ENCODE measurements at places on chromosomes 4 and X.

GRCh38 chr4:102439236-102439614, 61.9 kb upstream of the NFKB1 start:
- peak; percentile 77 for DNase-seq

- peak; percentile 29 for DNase-seq
Observed at GRCh38 chr4:188960411-188961093, 821.3 kb downstream of the TRIML1 start.

DNA sequence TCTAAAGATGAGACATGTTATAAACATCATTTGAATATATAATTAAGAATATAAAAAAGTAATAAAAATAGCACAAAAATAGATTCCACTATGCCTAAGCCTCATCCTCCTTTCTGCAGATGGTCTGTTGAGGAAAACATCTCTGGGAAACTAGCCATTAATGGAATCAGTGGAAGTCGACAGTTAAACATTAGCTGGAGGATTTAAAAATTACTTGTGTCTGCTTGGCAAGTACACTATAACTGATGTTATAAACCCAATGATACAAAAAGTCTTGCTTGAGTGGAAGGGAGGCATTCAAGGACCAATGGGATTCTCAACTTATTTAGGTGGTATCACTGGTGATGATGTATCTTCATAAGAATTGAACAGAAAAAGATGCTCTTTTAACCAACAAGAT, 1598.3 kb downstream of the PCDH18 start:
- DNase-seq = no peak

- DNase-seq = no peak
Observed at GRCh38 chrX:49308604-49309269, 5.3 kb downstream of the GAGE10 start.

- no peak for DNase-seq
Observed at GRCh38 chr4:185339941-185340340, 55.8 kb downstream of the LRP2BP start.

GRCh38 chr4:132866616-132867015, 282.5 kb upstream of the PCDH10 start:
- DNase-seq = no peak

- no peak for DNase-seq
Observed at GRCh38 chrX:136397001-136397400, 90.7 kb upstream of the BRS3 start.

GRCh38 chr4:26289401-26289800, 31.4 kb upstream of the RBPJ start:
- no peak for DNase-seq

DNA sequence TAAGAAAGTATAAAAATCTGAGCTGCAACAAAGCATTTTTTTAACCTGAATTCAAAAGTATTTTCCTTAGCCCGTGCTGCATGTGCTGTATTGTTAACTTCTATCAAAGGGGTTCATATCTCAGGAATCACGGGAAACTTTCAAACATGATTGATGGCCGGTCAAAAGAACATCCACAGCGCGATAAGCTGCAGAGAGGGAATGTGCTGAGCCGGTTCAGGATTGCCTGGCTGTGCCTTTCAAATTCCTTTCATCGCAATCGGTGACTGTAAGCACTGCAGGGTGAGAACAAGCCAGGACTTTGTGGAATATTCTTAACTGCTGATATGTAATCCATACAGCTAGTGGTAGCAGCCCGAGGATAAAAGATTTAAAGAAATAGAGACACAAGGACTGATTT, 210.9 kb upstream of the NOCT start:
- DNase-seq = no peak

DNA sequence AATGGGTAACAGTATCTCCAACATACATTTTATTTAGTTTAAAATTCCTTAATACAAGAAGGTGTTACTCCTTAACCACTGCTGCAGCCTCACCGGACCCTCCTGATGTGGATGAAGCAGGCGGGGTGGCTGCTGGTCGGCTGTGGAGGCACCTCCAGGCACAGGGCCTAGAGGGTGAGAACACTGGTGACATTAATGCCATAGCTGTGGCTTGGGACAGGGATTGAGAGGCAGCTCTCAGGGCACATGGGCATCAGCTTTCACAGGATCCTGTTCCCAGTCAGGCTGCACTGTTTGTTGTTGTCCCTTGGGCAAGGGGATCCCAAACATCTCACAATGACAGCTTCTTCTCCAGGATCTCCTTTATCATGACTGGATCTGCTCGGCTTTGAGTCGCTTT, 90.0 kb downstream of the GATB start:
- DNase-seq = no peak

DNA sequence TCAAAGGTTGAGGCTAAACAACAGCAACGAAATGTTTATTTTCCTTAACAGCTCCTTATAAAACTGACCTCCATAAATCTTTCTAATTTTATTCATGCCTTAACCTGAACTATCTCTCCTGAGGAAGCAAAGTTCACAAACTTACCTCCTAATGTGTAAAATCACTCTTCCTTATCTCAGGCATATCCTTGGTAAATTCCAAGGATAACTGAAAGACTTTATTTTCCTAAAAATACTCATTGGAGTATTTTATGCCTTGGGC, 197.4 kb downstream of the NWD2 start:
- no peak for DNase-seq

DNA sequence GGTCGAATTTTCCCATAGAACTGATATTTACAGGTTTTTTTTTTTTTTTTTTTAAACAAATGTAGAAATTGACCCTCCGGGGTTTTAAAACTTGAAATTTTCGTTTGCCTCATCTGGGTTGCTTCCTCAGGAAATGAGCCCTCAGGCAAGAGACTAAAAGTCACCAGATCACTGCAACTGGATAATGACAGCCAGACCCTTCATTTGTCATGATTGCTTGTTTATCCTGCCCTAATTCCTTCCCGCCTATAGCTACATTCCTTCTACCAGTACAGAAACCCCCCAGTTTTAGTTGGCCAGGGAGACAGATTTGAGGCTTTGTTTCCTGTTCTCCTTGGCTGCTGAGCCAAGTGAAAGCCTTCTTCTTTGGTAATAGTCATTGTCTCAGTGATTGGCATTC, 44.0 kb upstream of the IGFBP7 start:
- DNase-seq = no peak

- DNase-seq = no peak
Observed at GRCh38 chr4:3358656-3359055, 65.8 kb downstream of the RGS12 start.

DNA sequence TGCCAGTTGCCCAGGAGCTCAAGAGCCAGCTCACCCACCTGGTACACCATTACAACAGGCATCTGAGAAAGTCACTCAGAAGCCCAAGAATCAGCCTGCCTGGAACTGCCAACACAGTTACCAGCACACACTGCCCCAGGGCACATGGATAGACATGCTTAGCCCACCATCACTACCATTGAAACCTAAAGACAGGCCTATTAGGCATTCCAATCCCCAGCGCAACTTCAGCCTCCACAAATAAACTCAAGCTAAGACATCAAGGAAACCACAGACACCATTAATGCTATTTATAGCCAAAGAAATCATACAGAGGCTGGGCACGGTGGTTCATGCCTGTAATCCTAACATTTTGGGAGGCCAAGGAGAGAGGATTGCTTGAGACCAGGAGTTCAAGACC, 42.3 kb downstream of the ATRX start:
- DNase-seq = no peak

DNA sequence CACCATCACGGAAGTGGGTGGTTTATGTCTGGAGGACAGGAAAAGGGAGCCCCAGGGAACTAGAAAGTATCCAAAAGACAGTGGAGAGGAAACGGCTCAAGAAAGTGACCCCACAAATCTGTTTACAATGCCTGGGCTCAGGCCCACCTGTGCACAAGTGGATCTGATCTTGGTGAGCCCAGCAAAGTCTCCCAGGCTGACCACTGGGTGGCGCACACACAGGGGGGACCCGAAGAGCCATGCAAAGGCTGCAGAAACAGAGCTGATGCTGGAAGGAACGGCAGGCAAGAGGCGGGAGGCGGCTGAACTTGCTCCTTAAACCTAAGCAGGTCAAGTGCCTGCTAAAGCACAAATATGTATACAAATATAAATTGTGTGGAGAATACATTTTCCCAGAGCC, 9.6 kb downstream of the HAUS7 start:
- no peak for DNase-seq

DNA sequence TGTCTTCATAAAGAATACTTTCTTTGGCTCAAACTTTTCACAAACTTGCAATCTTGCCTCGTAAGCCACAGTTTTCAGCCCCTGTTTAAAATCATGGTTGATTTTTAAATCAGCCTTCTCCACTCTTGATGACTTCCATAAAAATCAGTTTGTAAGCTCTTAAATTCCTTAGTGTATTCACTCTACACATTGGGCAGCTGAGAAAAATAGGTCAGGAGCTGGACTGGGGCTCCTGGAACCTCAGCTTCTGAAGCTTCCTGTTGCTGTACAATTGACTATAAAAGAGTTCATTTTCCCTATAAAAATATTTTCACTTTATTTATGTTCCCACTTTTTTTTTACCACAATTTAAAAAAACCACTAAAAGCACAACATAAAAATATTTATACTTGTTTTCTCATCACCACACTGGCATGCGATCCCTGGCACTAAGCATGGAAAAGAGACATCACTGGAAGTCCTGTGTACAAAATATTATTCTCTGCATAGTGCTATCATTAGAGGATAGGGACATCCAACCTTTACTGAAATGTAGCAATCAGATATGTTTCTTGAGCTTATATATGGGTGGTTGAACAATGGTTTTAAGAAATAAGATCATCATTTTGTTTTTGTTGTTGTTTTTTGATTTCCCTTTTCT, 345.7 kb downstream of the FBXO8 start:
- DNase-seq = no peak

GRCh38 chr4:133972586-133972985, 229.0 kb downstream of the PABPC4L start:
- no peak for DNase-seq

DNA sequence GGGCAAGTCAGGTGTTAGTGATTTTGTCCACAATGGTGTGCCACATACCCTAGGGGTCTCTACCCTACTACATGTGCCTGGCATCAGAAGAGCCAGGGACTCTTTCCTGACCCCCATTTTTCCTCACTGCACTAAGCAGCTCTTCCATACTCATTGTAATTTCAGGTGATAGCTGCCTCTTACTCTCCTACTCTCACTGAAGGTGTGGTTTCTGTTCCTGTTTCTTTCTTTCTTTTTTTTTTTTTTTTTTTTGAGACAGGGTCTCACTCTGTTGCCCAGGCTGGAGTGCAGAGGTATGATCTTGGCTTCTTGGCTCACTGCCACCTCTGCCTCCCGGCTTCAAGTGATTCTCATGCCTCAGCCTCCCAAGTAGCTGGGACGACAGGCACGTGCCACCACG, 164.9 kb upstream of the USP9X start:
- DNase-seq = no peak

- DNase-seq = no peak
Observed at GRCh38 chr4:91448668-91449330, 855.0 kb upstream of the GRID2 start.

DNA sequence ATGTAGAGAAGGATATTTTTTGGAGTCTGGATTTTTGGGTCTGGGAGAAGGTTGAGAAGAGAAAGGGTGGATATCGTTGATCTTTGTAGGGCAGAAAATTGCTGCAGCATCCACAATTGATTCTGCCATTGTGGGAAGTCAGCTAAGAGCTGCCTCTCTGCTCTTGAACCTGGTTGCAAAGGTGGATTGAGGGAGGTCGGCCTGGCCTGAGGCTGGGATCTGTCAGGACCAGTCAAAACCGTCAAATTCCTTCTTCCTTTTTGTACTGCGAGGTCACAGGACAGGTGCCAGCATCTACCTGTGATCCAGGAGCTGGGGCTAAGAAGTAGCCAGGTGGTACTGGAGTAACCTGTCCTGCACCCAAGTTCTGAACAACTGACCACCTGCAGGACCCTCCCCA, 93.7 kb downstream of the SHOX start:
- DNase-seq = no peak

DNA sequence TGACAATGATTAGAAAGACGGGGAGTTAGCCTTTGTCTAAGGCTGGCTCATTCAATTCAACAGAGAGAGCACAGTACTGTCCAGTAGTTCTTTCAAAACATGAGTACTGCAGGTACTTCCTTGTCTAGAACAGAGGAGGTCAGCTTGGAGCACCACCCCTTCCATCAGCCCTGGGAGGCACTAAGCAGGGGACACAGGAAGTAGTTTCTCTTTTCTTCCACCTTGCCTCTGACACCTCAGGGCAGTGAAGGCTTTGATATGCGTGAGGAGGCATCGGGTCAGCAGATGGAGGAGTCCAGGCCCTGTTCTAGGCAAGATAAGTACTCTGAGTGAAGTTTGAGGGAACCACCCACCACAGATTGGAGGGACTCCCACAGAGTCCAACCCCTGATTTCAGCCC, 33.1 kb downstream of the MAGEB10 start:
- no peak for DNase-seq

DNA sequence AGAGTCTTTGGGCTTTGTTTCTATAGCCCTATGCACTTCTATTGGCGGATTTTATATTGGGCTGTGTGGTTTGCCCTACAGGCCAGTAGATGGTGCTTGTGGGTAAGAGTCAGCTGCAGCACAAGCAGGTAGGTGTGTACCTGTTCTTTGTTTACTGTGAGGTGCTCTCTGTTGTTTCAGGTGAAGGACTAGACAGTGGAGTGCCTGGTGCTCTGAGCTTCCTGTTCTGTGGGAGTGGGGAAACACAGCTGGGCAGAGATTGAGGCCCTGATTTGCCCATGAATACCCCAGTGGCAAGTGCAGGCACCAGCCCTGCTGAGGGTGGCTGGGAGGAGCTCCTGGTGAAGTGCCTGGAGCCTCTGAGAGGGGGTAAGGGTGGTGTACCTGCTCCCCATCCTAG, 26.3 kb upstream of the UCP1 start:
- DNase-seq = no peak

DNA sequence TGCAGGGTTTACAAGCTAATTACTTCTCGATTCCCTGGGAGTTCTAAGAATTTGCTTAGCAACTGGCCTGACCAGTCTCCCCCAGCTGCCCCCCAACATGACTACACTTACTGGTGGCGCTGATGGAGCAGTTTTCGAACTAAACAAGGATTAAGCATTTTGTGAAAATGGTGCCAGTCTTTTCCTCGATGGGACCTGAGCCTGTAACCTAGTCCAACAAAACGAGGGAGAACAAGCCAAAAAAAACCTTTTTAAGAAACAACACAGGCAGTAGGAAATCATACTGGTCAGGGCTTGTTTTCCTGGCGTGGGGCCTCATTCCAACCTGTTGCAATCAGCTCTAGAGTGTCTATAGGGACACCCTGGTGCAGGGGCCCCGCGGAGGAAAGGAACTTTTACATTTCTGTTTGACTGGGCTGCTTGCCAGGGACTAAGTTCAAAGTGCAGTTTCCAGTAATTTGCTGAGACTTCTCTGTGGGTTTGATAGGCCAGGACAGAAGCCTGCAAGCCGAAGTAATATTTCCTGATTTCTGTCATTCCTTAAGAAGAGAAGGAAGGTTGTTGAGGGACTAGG, 158.7 kb downstream of the SPRY1 start:
- peak; percentile 81 for DNase-seq
